ENCODE measurements at places on chromosomes 2 and 18.

GRCh38 chr2:169141713-169142352 is 72.5 kb downstream of the DHRS9 start:
- peak; percentile 36 for DNase-seq

- DNase-seq: no peak
Observed at GRCh38 chr2:218853766-218854165, 5.8 kb upstream of the WNT6 start.

DNA sequence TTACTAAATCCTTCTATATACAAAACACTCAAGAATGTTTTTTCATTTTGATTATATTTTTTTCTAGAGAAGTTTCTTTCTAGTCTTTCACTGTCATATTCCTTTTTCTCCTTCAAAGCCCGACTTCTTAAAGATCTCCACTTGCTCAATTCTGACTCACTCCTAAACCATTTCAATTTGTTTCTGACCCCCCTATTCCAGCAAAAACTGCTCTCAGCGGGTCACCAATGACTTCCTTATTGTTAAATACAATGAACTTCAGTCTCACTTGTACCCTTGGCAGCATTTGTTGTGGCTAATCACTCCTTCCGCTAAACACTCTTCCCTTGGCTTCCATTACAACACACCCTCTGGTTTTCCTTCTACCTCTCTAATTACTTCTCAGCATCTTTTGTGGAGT is 111.1 kb upstream of the RBBP8 start:
- no peak for DNase-seq

DNA sequence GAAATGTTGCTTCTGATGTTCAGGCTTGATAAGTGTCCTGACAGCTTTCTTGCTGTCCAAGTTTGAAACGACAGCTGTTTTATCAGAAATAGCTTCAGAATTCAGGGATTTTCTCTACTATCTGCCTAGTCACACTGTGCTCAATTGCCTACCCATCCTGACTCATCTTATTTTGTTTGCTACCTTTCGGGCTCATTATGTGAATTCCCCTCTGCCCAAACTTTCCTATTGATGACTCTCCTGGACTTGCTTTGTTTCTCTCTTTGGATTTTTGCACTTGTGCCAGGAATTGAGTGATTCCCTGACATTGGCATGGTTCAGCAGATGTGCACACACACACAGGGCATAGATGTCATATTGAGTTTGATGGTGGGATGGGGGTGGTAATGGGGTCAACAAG is 1052.6 kb upstream of the PIK3C3 start:
- no peak for DNase-seq

DNA sequence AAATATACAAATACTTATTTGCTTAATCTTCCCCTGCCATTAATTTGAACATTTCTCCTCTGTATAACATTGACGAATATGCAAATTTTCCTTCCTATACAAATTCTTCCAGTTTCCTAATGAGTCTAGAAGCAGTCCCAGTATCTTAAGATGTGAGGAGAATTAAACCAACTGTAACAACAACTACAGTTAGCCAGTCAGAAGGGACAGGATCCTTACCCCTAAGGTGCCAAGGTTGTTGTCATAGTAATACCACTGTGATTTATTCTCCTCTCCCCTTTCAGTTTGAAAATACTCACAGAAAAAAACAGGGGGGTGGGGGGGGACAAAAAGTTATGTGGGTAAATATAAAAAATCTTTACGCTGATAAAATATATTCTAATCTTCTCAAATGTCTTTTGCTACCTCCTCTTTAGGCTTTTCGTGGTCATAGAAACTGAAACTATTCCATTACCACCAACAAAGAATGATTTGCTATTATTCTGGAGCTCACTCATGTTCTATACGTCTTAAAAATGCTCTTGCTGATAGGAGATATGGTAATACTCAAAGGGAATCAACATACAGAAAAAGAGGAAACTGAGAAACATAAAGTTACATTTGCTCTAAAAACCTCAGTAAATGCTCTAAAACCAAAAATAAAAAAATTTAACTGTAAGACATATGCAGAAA is 107.6 kb downstream of the MEMO1 start:
- no peak for DNase-seq

- DNase-seq: no peak
Observed at GRCh38 chr18:10713409-10713808, 187.6 kb downstream of the NAPG start.

- no peak for DNase-seq
Observed at GRCh38 chr18:9764011-9764481, 55.9 kb downstream of the RAB31 start.

DNA sequence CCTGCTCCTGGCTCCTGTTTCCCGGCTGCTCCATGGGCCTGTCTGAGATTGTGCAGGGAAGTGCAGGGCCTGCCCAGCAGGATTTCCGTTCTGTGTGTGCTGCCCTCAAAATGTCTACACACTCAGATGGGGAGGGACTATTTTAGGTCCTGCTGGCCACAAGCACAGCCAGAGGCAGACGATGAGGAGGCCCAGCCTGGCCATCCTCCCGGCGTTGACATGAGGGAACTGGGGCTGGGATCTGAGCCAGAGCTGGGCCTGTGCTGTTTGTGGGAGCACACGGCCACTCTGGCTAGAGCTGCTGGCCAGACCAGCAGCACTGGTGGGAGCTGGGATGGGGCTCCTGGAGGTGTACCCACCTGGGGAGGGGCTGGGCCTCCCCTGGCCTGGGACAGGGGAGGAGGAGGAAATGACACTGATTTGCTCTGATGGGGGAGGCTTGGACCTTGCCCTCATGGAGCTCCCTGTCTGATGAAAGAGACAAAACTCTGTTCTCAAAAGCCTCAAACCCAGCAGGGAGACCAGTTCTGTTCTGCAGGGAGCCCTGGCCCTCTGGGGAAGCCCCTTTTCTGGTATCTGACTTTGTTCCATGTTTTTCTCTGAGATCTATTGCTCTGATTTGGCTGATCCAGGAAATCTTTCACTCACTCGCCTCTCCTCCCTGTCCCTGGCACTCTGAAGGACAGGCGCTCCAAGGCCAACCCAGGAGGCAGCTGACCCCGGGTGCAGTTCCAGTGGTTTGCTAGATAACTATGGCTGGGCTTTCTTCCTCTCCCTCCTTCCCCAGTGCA is 161.8 kb downstream of the DYSF start:
- no peak for DNase-seq

DNA sequence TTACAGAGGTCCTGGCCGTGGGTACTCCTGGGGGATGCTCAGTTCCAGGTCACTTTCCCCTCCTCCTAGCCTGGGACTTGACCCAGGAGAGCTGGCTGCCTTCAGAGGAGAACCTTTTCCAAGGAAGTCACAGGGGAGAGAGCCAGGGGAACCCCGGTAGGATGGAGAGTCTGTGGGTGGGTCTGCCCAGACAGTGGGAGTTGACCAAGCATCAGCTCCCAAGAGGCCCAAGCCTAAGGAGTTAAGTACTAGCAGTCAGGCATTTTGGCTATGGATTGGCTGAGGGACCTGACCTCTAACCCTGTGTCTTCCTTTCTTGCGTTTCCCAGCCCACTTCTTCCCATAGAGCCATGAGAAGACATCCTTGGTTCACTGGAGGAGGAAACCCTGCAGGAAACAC is 48.8 kb upstream of the PLB1 start:
- no peak for DNase-seq

DNA sequence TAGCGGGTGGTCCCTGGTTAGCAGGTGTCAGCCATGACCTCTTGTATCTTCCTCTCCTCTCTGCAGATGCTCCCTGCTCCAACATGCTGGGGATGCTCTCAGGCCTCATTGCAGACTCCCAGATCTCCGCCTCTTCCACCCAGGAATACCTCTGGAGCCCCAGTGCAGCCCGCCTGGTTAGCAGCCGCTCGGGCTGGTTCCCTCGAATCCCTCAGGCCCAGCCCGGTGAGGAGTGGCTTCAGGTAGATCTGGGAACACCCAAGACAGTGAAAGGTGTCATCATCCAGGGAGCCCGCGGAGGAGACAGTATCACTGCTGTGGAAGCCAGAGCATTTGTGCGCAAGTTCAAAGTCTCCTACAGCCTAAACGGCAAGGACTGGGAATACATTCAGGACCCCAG is 60.8 kb downstream of the NRP2 start:
- DNase-seq: no peak

DNA sequence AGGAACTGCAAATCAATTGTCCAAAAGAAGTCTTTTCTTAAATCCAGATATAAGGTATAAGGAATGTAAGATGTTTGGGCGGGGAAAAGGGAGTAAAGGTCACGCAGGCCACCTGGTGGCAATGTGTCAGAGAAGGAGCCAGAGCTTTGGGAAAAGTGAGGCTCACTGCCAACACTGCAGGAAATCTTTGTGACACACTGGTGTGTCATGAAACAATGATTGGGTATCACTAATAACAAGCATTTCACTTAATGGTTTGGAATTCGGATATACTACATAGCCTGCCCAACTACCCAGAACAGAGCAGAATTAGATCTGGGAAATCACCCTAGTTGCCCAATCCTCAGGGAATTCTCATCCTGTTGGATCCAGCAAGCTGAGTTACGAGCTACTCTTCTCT is 61.0 kb downstream of the RBMS1 start:
- DNase-seq: no peak

GRCh38 chr2:150528861-150529801 is 41.7 kb upstream of the RND3 start:
- DNase-seq: no peak

DNA sequence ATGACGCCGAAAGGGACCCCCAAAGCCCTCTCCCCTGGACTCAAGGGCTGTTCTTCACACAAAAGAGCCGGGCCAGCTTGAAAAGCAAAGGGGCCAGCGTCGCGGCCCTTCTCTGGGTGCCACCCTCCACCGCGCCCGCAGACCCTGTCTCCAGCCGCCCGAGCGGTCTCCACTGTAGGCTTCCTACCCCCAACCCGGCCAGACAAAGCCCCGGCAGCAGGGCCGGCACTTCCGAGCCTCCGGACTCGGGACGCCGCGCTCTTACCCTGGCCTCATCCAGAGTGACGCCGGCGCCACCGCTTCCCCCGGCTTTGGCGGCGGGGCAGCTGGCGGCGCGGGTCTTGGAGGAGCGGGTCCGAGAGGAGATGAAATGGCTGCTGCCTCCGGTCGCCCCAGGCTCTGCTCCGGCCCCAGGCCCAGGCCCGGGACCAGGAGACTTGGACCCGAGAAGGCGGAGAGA is 603 bp downstream of the ATAD2B start:
- DNase-seq: no peak

- DNase-seq: no peak
Observed at GRCh38 chr18:12867441-12868123, 16.5 kb downstream of the PTPN2 start.

- DNase-seq: no peak
Observed at GRCh38 chr18:9097349-9097748, 5.2 kb upstream of the NDUFV2 start.

GRCh38 chr2:214005337-214005736 is 405.5 kb upstream of the VWC2L start:
- DNase-seq: no peak

DNA sequence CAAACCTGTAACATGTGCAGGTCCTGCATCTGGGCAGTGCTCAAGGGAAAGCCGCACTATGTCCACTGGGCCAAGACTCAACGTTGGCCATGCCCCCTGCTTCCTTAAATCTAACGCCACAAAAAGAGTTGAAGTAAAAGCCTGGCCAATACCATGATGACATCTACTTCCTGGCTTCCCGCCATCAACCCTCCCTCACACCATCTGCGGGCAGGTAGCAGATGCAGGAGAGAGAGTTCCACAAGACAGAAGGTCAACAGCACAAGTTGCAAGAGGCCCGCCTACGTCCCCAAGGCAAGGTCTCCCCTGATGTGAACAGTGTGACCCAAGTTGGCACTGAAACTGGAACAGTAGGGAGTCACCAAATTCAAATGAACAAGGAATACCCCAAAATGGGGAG is 48.4 kb downstream of the ABCG8 start:
- DNase-seq: no peak

- DNase-seq: no peak
Observed at GRCh38 chr2:200476836-200477235, 33.0 kb downstream of the KCTD18 start.

- no peak for DNase-seq
Observed at GRCh38 chr2:138818556-138818955, 38.4 kb upstream of the NXPH2 start.

- DNase-seq: no peak
Observed at GRCh38 chr2:53058526-53058925, 709.1 kb upstream of the CHAC2 start.

GRCh38 chr2:69686813-69687212 is 43.3 kb upstream of the AAK1 start:
- DNase-seq: no peak

GRCh38 chr2:238149841-238150572 is 8.8 kb upstream of the ERFE start:
- no peak for DNase-seq

- no peak for DNase-seq
Observed at GRCh38 chr2:22185251-22185650, 1061.5 kb downstream of the TDRD15 start.

DNA sequence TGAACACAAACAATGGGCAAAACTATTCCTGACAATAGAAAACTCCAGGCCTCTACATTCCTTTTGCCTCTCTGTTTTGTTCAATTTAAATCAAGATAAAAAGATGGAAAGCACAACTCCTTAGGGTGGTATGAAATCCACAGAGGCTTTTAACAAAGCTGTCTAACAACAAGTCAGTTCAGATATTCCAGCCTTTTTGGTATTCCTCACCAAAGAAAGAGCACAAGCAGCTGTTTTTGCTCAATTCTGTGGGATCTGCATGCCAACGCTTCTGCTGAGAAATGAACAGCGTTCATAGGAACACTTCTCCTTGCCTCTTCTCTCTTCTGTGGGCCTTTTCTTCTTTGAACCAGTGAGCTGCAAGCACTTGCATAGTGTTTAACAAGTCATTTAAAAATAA is 411.6 kb upstream of the TCF4 start:
- no peak for DNase-seq

GRCh38 chr2:236352761-236353593 is 88.8 kb upstream of the ASB18 start:
- no peak for DNase-seq

- no peak for DNase-seq
Observed at GRCh38 chr2:2577407-2577831, 246.3 kb upstream of the MYT1L start.

- no peak for DNase-seq
Observed at GRCh38 chr2:201909961-201910361, 103.6 kb downstream of the CDK15 start.

DNA sequence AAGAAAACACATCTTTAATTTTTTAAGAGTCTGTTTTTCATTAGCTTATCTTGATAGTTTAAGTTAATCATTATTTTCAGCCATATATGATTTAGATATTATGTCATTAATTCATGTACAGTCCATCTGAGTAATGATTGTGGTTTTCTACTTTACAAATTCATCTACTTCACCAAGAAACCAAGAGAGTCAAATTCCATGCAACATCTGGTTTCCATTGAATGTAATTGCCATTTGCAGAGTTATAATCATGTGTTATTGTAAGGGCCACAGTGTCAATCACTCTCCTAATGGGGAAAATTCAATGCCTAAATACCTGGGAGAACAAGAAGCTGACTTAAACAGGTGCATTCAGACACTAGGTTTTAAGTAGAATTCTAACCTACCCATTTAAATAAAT is 217.2 kb upstream of the OSR1 start:
- DNase-seq: no peak

Measured in stimulated activated CD4-positive, alpha-beta T cell treated with anti-CD3 and anti-CD28 coated beads, Interleukin-1b, Interleukin-23, amount 100 ng/mL, for 1 hour (primary cell).